ENCODE measurements at places on chromosomes 2 and 18. TPM values are rescaled to one million over a fixed set of nuclear protein-coding genes. Genes with fewer than 3 reads are reported as not detected.

- DNase-seq = no peak
These were observed 92.8 kb upstream of the ZNF516 start for GRCh38 chr18:76587879-76588271.

GRCh38 chr2:214410918-214411554 is at the start of gene VWC2L:
VWC2L (plus strand) TSS chr2:214411054; CDS start chr2:214414194, 3,140 bp downstream.
- peak; percentile 87 for DNase-seq

DNA sequence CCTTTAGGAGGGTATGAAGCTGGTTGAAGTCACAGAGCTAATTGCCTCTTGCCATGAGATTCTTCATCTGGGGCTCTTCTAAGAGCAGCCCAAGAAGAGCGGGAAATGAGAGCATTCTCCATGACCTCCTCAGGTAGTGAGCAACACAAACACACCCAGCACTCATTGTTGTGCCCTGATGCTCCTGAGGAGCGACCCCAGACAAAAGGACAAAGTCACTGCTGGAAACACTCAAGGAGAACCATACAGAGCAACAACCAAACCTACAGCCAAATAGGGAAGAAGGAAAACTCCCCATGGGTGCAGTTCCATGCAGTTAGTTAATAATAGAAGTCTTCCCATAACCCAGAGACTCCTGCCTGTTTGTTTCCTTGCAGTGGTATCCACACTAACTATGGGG is 426.0 kb upstream of the CRIM1 start:
- DNase-seq = no peak

DNA sequence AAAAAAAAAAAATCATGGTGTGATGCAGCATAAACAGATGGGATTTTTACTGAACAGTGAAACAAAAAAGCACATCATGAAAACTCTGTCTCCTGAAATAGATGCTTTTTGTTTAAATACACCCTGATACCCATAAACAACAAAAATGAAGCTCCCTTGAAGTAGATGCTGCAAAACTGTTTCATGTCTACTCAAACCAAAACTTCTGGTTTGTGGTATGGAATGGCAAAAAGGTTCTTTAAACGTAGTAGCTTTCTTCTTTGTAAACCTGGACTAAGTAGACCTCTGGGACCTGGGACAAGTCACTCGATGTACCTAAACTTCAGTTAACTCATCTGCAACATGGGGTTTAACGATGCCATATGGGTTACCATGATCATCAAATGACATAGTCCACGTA is 64.4 kb upstream of the RAPH1 start:
- no peak for DNase-seq

Gene LIMS2
- 104 TPM for total RNA-seq

Gene ARMC9
- total RNA-seq = 19.2 TPM

Gene FAM117B
- 14.4 TPM for total RNA-seq

DNA sequence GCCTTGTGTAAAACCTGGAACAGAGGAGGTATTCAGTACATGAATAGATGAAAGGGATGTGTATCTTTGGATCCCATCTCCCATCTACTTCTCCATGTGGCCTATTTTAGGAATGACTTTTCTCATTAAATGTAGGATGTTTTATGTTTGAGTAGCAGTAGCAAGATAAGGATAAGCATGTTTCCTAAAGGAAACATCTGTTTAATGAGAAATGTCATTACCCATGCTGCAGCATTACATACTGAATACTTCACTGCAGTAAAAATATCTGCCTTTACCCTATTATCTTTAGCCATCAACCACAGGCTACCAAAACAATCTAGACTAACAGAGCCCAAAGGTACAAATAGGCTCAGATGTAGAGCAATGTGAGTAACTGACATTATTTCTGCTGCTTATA is 419.2 kb upstream of the CYRIA start:
- no peak for DNase-seq

Gene UGT1A8
- 26.4 TPM for total RNA-seq

Gene SLC5A7
- 0.20 TPM for total RNA-seq

Gene SERPINB3
- not detected for total RNA-seq

DNA sequence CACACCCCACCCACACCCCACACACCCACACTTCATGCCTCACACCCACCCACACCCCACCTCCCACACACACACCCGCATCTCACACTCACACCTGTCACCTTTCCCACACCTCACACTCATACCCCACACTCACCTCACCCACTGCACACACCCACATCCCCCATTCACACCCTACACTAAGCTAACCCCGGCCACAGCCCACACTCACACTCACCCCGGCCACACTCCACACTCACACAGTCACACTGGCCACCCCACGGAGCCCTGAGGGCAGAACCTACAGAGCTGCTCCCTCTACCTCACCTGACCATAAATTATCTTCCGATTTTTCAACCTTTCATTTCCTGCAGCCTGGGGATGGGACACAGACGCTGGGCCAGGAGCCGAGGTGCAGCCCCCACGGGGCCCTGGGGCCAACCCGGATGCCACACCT is 241.3 kb downstream of the HDAC4 start:
- no peak for DNase-seq

- DNase-seq = no peak
These were observed 5.3 kb upstream of the FLACC1 start for GRCh38 chr2:201362396-201362795.

DNA sequence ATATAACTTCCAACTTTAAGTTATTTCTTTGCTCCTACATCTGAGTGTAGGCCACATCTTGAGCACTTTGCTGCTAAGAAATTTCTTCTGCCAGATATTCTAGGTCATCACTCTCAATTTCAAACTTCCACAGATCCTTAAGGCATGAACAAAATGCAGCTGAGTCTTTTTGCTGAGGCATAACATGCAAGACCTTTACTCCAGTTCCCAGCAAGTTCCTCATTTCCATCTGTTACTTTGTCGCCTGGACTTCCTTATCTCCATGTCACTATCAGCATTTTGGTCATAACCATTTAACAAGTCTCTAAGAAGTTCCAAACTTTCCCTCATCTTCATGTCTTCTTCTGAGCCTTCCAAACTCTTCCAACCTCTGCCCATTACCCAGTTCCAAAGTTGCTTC is 1077.3 kb upstream of the TMEFF2 start:
- no peak for DNase-seq

Gene SS18
- total RNA-seq = 64.9 TPM

DNA sequence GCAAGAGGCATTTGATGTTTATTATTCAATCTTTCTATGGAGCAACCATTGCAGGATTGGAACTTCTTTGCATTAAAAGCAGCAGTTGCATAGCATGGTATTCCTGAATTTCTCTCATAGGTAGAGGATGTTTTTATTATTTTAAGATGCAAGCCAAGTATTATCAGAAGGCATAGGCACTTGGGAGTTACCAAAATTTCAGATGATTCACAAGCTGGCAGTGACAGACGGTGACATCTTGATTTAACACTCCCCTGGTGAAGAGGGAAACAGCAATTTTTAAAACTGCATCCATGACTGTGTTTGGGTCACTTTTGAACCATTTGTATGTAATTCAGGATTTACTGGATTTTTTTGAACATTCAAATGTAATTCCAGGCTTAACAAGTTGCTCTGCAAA is 654.3 kb downstream of the SLC4A3 start:
- DNase-seq = no peak

- no peak for DNase-seq
These were observed 181.8 kb downstream of the EIPR1 start for GRCh38 chr2:3195641-3196476.

Gene SATB2
- total RNA-seq = 6.4 TPM

Measured in mucosa of gallbladder (tissue), 1 donor.